KG1 (cell line): ENCODE measurements at places on chromosomes 1 and 21.

GRCh38 chr1:25522031-25522655 lies 21.3 kb upstream of the LDLRAP1 start:
- DNase-seq, result no peak

- DNase-seq, result no peak
Measured at GRCh38 chr1:228110556-228110955, 1.5 kb upstream of the MRPL55 start.

DNA sequence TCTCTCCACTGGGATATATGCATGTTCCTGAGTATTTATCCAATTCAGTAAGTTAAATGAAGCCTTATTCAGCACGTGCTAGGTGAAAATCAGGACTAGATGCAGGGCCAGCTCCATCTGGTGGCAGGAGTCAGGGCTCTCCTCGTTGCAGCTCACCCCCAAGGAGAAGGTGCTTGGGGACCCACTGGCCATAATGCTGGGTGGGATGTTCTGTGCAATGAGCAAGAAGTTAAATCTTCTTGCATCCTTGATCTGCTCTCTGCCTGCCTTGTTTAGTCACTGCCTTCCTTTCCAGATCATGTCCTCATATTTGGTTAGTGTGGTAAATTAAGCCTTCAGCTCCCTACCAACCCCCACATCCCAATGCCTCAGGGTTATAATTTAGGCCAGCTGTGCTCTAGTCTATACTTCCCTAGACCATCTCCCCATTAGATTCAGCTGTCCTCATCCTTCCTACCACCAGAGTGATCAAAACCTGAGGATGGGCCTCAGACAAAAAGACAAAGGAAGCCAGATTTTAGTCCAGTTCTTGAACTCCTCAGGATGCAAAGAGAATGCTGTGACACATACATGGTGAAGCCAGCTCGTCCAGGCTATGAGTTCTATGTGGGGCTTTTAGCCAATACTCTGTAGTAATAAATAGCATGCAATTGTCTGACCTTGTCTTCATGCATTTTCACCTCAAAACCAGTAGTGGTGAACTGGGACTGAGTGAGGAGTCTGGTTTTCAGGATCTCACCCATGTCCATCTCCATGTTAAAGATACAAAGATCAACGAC lies 55.9 kb downstream of the SEC16B start:
- no peak for DNase-seq

DNA sequence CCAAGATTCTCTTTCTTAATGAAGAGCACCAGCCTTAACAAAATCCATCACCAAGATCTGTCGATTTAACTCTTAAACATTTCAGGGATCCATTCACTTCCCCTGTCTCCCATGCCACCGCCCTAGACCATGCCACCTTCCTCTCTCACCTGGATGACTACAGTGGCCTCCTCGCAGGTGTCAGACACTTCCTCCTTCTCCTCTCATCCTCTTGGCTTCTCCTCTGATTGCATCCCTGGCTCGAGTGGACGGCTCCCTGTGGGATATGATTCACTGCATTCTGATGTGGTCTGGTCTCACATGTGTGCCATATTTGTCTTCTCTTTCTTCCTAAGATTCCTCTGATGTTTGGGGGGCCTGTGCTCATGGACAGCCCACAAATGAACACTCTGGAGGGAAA lies 66.4 kb upstream of the KLHDC7A start:
- DNase-seq, result no peak

- no peak for DNase-seq
Measured at GRCh38 chr1:26831546-26832248, 5.2 kb downstream of the ZDHHC18 start.

GRCh38 chr1:4786055-4786454 lies 131.6 kb downstream of the AJAP1 start:
- DNase-seq, result no peak

DNA sequence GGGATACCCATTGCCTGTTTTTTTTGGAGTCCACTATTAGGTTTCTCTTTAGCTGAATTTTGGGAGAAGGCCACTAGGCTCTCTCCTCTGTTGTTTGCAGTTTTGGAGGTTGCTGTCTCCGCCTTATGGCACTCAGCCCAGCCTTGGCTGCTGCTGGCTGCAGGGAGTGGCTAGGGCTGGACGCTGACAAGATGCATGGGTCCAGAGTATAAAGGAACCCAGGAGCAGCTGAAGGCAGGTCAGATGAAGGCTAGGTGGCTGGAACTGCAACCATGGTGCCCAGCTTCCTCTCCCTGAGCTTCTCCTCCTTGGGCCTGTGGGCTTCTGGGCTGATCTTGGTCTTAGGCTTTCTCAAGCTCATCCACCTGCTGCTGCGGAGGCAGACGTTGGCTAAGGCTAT lies at the start of gene CYP4B1:
TSS of gene CYP4B1 (plus strand) at position 237 of the 400 bp plus-strand sequence. CDS start at position 273, 36 bp downstream.
- no peak for DNase-seq

- DNase-seq, result no peak
Measured at GRCh38 chr1:183480971-183481441, 8.7 kb downstream of the SMG7 start.
